ENCODE measurements at places on chromosomes 6 and 20. TPM values are rescaled to one million over a fixed set of nuclear protein-coding genes. Genes with fewer than 3 reads are reported as not detected.

Gene CDSN
- total RNA-seq: not detected

GRCh38 chr6:4253604-4254231 is 118.3 kb upstream of the ECI2 start:
- H3K4me3 ChIP-seq: no peak overlapping the region
- H3K27me3 ChIP-seq: no peaks in the 10 kb centered on the region
- DNase-seq: no peak
- H3K4me1 ChIP-seq: no peaks in the 10 kb centered on the region
- no peak overlapping the region for H3K27ac ChIP-seq
- no peaks in the 10 kb centered on the region for H3K36me3 ChIP-seq

DNA sequence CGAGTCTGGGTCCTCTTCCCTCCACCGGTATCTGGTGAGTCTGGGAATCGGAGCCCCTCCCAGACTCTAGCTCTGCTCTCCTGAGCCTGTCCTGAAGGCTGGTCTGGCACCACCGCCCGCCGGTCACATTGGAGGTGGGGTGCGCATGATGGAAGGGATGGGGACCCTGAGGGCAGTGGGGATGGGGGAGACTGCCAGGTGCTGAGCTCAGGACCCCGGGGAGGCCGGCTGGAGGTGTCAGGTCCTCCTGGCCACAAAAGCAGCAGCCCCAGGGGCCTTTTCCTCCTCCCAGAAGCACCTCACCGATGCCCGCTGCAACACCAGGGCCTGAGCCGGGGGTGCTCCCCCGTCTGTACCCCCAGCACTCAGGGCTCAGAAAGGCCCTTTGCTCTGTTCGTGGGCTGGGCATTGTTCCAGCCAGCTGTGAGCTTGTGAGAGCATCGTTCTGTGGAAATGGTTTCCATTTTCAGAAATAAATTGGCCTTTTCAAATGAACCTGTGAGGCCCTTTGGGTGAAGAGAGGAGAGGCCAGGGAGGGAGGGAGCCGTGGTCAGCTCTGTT is 2.5 kb upstream of the NPBWR2 start:
- no peak overlapping the region for H3K4me3 ChIP-seq
- H3K36me3 ChIP-seq: no peaks in the 10 kb centered on the region
- no peak for DNase-seq
- H3K4me1 ChIP-seq: peaks cover 18% of the 10 kb centered on the region
- no peaks in the 10 kb centered on the region for H3K27me3 ChIP-seq

DNA sequence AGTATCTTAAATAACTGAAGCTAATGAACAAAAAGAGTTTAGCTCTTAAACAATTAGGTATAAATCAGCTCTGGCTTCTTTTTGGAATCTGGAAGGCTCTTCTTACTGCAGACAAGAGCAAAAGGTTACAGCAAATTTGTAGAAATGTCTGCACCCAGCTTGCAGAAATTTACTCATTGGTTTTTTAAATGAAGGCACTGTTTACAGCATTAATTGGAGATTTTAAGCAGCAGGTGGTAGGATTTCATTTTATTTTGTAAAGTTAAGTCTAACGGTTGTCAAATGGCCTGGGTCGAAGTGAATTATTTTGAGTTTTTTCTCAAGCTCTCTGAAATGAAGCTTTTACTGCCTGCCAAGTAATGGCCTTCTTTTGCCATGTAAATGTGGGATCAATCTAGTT is 102.1 kb downstream of the NRSN1 start:
- H3K36me3 ChIP-seq: no peaks in the 10 kb centered on the region
- H3K27me3 ChIP-seq: no peaks in the 10 kb centered on the region
- DNase-seq: no peak
- H3K27ac ChIP-seq: no peak overlapping the region
- H3K4me3 ChIP-seq: no peak overlapping the region
- no peaks in the 10 kb centered on the region for H3K4me1 ChIP-seq

DNA sequence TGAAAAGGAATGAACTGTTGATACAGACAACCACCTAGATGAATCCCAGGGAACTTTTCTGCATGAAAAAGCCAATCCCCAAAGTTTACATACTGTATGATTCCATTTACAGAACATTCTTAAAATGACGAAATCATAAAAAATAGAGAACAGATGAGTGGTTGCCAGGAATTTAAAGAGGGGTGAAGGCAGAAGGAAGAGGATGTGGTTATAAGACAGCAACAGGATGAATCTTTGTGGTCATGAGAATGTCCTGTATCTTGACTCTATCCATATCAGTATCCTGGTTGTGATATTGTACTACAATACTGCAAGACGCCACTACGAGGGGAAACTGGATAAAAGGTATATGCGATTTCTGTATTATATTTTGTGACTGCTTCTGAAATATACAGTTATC is 70.1 kb upstream of the EMILIN3 start:
- H3K27me3 ChIP-seq: no peaks in the 10 kb centered on the region
- DNase-seq: no peak
- H3K27ac ChIP-seq: no peak overlapping the region
- no peaks in the 10 kb centered on the region for H3K4me1 ChIP-seq

DNA sequence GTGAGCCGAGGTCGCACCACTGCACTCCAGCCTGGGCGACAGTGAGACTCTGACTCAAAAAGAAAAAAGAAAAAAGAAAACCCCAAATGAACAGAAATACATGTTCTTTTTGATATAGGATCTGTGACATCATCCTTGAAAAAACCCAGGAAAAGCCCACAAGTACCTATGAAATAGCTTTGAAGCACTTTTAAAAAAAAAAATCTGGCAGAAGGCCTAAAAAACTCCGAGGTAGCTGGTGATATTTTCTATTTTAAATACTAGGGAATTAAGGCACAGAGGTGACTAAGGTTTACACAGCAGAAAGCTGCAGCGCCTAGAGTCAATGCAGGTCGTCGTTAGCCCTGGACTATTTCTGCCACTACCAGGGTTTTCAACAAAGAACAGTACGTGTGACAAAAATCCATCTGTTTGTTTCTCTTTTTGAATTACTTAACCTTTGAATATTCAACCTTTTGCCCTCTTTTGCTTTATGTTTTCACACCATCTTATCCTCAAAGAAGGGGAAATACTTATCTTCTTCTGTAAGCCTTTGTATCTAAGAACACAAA is 39.4 kb upstream of the EEF1A1 start:
- H3K36me3 ChIP-seq: no peaks in the 10 kb centered on the region
- H3K4me3 ChIP-seq: no peak overlapping the region
- no peaks in the 10 kb centered on the region for H3K4me1 ChIP-seq
- no peak for DNase-seq

DNA sequence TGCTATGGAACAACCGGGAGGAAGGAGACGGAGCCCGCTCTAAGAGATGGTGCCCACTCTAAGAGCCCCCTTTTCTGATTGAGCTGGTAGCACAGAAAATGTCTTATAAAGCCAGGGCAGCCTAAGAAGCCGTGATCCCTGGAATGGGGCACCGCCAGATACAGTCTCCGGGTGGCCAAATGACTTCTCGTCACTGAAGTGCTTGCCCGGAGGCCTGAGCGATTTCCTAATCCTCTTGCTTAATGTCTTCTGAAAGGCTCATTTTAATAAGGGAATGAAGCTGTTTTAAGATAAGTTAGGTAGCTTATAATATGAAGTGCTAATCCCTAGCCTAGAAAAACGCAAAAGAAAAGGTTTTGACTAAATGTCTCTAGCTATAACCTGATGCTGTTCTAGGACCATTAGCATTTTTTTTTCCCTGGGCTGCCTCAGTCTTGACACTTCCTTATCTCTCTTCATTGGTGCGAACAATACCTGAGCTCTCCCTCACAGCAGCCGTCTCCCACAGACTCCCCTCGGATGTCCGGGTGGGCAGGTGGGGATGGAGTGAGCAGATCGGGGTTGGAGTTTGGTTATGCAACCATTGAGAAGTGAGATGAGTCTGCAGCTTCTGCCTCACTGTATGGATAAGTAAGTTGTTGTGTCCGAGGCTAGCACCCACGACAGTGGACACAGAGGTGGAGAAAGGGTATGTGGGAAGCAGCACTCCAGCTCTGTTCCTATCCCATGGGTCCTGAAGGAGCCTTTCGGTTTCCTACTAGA is 559.4 kb upstream of the AGPAT4 start:
- no peaks in the 10 kb centered on the region for H3K27me3 ChIP-seq
- H3K36me3 ChIP-seq: no peaks in the 10 kb centered on the region
- H3K27ac ChIP-seq: no peak overlapping the region
- DNase-seq: no peak
- no peaks in the 10 kb centered on the region for H3K4me1 ChIP-seq

GRCh38 chr6:149446791-149447376 is 37.9 kb downstream of the ZC3H12D start:
- peaks cover 20% of the 10 kb centered on the region for H3K36me3 ChIP-seq
- peaks cover 24% of the 10 kb centered on the region for H3K4me1 ChIP-seq

DNA sequence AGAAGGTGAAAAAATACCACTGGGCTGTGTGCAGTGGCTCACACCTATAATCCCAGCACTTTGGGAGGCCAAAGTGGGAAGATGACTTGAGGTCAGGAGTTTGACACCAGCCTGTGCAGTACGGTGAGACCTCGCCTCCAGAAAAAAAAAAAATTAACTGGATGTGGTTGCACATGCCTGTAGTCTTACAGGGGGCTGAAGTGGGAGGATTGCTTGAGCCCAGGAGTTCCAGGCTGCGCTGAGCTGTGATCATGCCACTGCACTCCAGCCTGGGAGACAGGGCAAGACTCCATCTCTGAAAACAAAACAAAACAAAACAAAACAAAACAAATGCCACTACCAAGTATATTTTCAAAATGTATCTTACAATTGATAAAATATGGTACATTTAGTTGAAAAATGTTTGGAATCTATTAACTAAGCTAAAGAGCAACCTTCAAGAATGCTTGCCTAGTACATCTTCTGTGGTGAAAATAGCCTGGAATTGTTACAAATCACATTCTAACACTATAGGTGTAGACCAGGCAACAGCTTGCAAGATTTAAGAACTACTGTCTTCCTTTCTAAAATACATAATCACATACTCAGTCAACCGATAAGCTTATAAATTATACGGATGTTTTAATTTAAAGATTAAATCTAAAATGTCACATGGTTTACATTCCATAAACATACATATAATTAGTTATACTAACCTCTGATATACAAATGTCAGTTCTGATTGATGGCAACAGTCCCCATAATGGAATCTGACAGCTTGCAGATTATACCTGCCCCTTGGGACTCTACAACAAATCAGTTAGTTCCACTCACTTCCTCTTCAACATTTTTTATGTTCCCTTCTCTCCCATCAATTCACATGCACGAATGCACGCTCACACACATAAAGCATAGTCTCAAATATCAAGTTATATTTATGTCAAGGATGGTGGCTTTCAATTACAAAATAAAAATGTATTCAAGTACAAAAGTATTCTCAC is 150.8 kb downstream of the ASCC3 start:
- no peaks in the 10 kb centered on the region for H3K27me3 ChIP-seq
- H3K4me1 ChIP-seq: no peaks in the 10 kb centered on the region

DNA sequence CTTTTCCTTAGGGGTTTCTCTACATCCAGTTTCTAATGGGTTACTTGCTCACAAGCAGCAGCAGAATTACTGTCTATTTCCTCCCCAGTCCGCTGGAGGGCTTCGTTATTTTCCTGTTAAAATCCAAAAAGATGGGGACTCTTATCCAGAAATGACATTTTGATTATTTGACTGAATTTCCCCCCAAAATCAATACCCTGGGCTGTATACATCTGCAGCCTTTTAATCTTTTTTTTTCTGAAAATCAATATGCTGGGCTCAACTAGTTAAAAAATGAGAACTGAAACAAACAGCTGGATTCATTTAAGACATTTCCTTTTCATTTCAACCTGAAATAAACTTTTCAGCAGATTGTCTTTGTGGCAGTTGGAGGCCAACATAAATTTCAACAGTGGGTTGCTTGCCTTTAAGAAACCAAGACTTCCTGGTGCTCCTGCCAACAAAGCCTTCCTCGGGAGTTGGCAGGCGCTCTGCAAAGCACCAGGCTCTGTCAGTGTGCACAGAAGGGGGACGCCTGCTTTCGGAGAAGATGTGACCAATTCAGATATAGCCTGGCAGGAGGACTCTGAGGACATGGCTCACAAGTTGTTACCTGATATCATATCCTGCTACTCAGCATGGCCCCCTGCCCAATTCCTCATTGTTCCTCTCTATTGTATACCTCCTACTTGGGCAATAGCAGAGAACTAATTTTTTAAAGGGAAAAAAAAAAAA is 204.7 kb upstream of the ARG1 start:
- no peaks in the 10 kb centered on the region for H3K27me3 ChIP-seq
- no peaks in the 10 kb centered on the region for H3K36me3 ChIP-seq
- no peak for DNase-seq
- H3K4me1 ChIP-seq: peaks cover 14% of the 10 kb centered on the region
- no peak overlapping the region for H3K4me3 ChIP-seq

- H3K36me3 ChIP-seq: no peaks in the 10 kb centered on the region
- H3K4me1 ChIP-seq: peaks cover 53% of the 10 kb centered on the region
- peak overlapping the region; percentile 84 for H3K4me3 ChIP-seq
- peak overlapping the region; percentile 99 for H3K27ac ChIP-seq
Measured at GRCh38 chr6:79077715-79078074, 359 bp downstream of the PHIP start.

Data from spleen (tissue), 13 donors.